ENCODE measurements at places on chromosomes 16 and 17.

- DNase-seq, result no peak
Observed at GRCh38 chr17:32142857-32143526, 690 bp downstream of the RHOT1 start.

- no peak for DNase-seq
Observed at GRCh38 chr17:47978324-47978723, 7.4 kb downstream of the CDK5RAP3 start.

GRCh38 chr16:58461056-58461455, 38.9 kb upstream of the NDRG4 start:
- no peak for DNase-seq

- no peak for DNase-seq
Observed at GRCh38 chr16:23452221-23452571, 793 bp downstream of the COG7 start.

DNA sequence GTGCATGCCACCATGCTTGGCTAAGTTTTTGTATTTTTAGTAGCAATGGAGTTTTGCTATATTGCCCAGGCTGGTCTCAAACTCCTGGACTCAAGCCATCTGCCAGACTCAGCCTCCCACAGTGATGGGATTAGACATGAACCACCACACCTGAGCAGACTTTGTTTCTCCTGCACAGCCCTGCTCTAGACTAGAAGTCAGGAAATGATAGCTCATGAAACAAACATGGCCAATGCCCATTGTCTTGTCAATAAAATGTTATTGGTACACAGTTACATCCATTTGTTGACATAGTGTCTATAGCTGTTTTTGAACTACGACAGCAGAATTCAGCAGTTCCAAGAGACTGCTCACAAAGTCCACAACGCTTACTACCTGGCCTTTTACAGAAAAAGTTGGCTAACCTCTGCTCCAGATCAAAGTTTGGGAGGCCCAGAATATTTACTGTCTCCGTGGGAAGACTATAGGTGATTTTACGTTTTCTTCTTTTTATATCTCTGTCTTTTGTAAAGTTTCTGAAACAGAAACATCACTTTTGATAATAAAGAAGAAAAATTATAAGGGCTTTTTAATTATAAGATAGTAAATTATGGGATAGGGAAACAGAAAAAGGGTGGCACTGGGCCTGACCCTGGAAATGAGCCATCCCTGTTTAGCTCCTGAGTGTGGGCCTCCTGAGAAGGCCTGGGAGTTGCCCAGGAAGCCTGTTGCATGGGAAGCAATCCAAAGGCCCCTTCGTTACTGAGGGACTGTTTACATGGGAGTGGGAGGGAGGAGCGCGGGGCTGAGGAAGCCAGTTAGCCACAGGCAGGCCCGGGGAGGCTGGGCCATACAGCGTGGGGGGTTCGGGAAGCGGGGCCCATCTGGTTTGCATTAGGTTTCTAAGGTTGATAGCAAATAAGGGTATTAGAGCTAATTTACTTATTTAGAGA, 201.5 kb downstream of the IRF8 start:
- no peak for DNase-seq

- DNase-seq, result no peak
Observed at GRCh38 chr17:67157732-67158639, 87.0 kb downstream of the HELZ start.

- DNase-seq, result no peak
Observed at GRCh38 chr16:68236137-68236825, 354 bp upstream of the ESRP2 start.

DNA sequence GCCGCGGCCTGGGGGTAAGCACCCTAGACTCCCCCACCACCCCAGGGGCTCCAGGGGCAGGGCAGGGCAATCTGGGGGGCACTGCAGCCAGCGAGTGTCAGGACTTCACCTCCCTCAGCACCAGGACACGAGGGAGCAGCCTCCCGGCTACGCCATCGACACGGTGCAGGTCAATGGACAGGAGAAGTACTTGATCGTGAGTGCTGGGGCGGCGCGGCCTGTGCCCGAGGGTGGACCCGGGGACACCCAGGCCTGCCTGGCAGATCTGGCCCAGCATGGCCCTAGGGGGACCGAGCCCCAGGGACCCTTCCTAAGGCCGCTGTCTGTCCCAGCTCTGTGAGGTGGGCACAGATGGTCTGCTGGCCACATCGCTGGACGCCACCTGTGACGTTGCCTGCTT, 3.1 kb upstream of the RHBDL1 start:
- no peak for DNase-seq

- DNase-seq, result no peak
Observed at GRCh38 chr17:82400206-82400605, 17.9 kb upstream of the HEXD start.

GRCh38 chr17:77233635-77234334, 93.0 kb downstream of the SEC14L1 start:
- no peak for DNase-seq

- no peak for DNase-seq
Observed at GRCh38 chr17:27321372-27321771, 27.5 kb downstream of the WSB1 start.

- DNase-seq, result no peak
Observed at GRCh38 chr17:27453471-27453870, 2.8 kb upstream of the KSR1 start.

DNA sequence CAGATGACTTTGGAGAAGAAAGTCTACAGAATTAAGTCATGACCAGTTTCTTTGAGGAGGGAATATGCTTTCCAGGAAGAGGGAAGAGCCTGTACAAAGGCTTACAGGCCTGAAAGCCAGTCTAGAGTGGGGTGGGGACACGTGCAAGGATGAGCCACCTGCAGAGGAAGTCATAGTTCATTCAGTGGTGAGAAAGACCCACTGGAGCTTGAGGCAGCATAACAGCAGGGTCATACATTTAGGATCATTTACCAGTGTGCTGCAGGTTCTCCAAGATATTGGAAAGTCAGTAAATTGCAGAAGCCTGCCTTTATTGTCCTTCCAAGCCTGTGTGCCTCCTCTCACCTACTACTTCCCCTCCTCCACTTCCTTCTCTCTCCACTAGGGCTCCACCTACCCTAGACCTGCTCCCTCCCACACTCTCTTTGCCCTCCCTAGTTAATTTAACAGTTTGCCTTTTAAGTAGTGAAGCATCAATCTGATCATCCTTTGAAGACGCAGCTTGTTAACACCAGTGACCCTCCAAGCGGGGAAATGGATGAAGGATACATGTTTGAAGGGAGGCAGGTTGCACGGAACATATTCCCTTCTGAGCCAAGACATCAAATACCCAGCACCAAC, 40.2 kb downstream of the CDRT15 start:
- DNase-seq, result no peak

- DNase-seq, result no peak
Observed at GRCh38 chr17:67801626-67802175, 23.6 kb upstream of the BPTF start.

- DNase-seq, result no peak
Observed at GRCh38 chr16:50578137-50578536, 29.9 kb downstream of the NKD1 start.

DNA sequence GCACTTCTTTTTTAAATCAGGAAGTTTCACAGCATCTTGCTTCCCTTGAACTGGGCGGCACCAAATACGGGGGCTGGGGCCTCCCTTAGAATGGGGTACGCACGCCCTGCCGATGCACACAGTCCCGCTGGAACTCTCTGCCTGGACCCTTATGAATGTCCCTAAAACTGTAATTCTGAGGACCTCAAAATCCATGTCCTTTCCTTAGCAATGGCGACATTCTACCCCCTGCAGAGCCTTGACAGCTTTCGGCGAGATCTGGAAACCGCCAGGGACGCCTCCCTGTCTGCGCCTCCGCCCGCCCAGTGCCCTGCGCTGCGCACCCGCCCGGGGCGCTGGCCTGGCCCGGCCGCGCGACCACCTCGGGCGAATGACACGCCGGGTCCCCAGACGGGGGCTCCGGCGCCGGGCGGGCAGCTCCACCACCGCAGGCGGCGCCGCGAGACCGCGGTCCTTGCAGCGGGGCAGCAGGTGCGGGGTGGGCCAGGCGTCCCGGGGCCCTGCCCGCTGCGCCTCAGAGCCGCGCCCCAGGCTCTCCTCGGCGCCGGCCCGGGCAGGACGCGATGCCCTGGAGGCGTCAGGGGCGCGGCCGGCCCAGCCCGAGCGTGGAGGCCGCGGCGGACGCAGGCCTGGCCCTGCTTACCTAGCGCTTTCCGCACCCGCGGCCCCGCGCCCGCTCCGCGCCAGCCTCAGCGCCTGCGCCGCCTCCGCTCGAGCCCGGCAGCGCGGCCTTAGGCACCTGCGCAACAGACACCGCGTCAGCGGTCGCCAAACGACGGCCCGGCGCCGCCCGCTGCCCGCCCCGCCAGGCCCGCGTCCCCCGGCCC, 548 bp downstream of the HAGH start:
- DNase-seq, result peak; percentile 25

DNA sequence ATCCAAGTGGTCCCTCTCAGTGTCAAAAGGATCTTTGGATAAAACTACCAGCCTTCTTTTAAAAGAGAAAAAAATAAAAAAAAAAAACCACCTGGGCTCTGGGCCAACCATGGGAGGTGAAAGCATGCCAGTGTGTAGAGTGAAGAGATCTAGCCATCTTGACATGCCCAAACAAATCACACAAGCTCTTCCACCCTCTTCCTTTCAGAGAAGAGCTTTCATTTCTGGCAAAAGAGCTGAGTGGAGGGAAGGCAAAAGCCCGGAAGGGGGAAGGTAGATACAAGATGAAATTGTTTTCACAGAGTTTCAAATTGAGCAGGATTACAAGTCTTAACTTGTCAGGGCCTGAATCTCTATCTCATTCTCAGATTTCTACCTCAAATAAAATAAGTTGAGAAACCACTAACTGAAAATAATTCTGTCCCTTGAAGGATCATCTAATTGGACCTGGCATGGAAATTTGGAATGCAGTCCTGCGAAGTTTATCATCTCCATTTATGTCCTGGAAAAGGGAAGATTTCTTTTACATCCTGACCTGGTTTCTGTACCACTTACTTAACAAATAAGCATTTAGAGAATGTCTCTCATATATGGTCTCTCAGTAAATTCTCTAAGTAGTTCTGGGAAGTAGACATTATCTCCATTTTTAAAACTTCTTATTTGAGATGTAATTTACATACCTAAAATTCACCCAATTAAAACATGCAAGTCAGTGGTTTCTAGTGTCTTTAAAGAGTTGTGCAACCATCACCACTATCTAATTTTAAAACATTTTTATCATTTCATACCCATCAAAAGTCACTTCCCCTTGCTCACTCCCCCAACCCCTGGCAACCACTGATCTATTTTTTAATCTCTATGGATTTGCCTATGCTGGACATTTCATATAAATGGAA, 93.7 kb downstream of the TANGO6 start:
- DNase-seq, result no peak

DNA sequence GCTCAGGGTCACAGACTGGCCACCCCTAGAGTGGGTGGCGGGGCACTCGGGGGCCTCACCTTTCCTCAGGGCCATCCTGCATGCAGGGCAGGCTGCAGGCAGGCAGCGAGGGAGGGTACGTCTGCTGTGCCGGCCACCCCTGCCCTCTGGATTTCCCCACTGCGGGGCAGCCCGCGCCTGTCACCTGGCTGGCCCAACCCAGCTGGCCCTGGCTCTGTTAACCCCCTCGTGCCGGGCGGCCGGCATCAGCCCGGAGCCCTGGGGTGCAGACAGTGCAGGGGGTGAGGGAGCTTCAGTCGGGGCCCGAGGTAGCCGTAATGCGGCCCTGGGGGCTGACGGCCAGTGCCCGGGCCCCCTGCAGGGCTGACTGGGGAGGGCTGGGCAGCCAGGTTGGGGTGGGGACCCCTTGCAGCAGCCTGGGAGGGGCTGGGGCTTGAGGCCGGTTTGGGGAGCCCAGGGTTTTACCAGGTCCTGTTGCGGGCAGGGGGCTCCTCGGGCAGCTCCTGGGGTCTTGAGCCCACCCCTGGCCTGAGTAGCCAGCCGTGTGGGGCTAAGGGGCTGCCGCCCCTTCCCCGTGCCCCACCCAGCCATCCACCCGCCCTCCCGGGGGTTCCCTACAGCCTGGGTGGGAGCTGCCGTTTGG, at the start of gene IGFALS:
TSS of gene IGFALS (minus strand) at position 128 of the 643 bp plus-strand sequence. CDS start at position 75, 53 bp downstream.
- no peak for DNase-seq

DNA sequence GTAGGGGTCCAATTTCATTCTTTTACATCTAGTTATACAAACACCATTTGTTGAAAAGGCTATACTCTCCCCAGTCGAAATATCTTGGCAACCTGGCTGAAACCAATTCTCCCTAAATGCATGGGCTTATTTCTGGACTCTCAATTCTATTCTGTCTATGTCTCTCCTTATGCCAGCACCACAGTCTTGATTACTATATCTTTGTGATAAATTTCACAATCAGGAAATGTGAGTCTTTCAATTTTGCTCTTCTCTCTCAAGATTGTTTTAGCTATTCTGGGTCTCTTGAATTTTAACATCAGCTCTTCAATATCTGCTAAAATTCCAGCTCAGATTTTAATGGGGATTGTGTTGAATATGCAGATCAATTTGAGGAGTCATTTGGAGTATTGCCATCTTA, 5.9 kb upstream of the TRIM25 start:
- DNase-seq, result no peak

- no peak for DNase-seq
Observed at GRCh38 chr17:38428643-38429371, 543 bp downstream of the ARHGAP23 start.

DNA sequence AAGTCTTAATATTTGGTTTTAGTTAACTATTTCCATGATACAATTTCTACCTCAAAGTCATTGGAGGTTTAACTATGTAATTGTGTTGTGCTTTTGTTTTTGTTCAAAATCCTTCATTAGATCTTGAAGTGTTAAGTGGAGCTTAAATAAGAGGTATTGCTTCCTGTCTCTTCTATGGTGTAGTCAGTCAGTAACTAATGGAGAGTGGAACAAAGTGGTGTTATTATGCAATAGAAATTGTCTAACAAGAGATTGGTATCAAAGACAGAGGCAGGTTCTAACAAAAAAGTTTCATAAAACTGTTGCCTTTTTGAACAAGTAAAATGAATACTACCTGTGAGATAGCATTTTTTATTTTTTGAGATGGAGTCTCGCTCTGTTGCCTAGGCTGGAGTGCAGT, 45.2 kb downstream of the GRB7 start:
- no peak for DNase-seq

DNA sequence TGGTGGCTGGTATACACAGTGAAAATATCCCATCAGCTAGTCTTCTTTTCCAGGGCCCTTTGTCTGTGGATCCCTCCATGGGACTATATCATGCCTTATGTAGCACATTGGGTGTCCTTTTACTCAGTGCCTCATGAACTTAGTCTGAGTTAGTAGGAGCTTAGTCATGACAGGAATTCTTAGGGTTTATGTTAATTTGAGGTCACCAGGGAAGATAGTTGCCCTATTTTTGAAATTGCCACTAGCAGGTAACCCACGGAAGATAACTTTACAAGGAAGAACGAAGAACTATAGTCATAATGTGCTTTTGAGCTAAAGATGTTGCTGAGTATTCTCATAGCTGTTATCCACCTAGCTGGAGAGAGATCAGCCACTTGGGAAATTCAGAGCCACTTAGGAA, 14.8 kb upstream of the PLK1 start:
- DNase-seq, result no peak

- DNase-seq, result no peak
Observed at GRCh38 chr17:9509236-9509816, 66.3 kb downstream of the STX8 start.

- DNase-seq, result no peak
Observed at GRCh38 chr17:42920922-42921321, 20.3 kb downstream of the G6PC1 start.

- DNase-seq, result no peak
Observed at GRCh38 chr16:81493755-81494433, 49.3 kb downstream of the CMIP start.
